RWPE1 (cell line): ENCODE measurements at places on chromosomes 5 and 9.
A peak's percentile ranks its signal among the peaks of the same experiment; 100 is the strongest.

GRCh38 chr9:110815361-110815760, 146.8 kb downstream of the MUSK start:
- DNase-seq = no peak

- DNase-seq = no peak
These were observed 45.3 kb upstream of the TRAF1 start for GRCh38 chr9:120971938-120972337.

GRCh38 chr9:19969721-19970120, 180.9 kb upstream of the SLC24A2 start:
- peak; percentile 30 for DNase-seq

DNA sequence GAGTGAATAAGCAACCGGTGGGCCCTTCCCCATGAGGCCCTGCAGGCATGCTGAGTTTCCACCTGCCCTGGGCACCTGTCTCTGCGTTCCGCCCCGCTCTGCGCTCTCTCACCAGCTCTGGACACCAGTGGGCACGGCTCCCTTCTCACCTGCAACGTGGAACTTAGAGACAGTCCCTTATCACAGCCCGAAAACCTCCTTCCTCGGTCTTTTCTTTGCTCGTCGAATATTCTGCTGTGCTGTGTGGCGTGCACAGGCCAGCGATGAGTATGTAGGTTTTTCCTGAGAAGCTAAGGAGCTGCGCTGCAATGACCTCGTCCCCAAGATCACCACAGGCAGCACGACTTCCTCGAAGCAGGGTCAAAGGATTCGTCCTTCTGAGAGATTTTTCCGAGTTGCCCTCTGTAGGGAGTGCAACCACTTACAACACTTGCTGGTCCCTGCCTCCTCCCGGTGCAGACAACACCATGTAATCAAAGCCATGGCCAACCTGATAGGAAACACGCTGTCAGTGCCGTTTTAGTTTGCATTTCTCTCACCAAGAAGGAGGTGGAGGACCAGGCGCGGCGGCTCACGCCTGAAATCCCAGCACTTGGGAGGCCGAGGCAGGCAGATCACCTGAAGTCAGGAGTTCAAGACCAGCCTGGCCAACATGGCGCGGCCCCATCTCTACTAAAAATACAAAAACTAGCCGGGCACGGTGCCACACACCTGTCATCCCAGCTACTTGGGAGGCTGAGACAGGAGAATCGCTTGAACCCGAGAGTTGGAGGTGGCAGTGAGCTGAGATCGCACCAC, 27.2 kb upstream of the NOTCH1 start:
- no peak for DNase-seq

DNA sequence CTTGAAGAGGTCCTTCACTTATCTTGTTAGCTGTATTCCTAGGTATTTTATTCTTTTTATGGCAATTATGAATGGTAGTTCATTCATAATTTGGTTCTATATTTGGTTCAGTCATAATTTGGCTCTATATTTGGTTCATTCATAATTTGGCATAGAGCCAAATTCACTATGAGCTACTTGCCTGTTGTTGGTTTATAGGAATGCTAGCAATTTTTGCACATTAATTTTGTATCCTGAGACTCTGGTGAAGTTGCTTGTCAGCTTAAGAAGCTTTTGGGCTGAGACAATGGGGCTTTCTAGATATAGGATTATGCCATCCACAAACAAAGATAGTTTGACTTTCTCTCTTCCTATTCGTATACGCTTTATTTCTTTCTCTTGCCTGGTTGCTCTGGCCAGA, 142.2 kb downstream of the PLCXD3 start:
- DNase-seq = no peak

DNA sequence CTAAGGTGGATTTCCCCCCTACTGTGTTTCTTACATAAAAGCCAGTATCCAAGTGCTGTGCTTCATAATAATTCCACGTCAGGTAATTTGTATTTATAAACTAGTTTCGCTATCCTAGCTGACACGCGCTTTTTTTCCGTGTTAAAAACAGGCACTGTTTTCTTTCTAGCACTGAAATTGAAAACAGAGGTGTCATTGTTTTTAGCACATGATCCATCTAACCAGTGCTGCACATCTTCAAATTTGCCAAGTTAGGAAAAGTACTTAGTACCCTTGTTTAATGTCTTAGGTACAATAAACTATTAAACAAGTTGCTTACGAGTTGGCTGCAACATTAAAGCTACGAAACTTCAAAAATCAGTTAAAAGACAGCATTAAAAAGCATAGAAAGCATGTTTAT, 49.9 kb downstream of the JMY start:
- no peak for DNase-seq

GRCh38 chr9:116986015-116986414, 298.9 kb downstream of the TRIM32 start:
- DNase-seq = no peak
